Non-pigmented ciliary epithelial cell (primary cell): ENCODE measurements at places on chromosomes 5 and 9.

DNA sequence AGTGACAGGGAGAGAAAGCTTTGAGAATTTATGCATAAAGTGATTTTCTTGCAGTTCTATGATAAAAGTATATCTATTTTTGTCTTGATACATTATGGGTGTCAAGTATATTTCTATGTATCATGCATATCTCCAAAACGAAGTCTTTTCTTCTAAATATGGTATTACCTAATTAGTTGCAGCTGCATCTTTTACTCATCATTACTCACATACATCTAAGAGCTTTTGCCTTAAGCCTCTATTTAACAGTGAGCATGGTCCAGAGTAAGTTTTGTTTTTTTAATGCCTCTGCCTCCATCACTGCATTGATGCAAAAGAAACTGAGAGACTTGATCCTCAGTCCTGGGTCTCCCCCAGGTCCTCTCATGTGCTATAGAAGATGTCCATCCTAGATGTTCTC, 40.0 kb upstream of the SMC5 start:
- no peak for DNase-seq

DNA sequence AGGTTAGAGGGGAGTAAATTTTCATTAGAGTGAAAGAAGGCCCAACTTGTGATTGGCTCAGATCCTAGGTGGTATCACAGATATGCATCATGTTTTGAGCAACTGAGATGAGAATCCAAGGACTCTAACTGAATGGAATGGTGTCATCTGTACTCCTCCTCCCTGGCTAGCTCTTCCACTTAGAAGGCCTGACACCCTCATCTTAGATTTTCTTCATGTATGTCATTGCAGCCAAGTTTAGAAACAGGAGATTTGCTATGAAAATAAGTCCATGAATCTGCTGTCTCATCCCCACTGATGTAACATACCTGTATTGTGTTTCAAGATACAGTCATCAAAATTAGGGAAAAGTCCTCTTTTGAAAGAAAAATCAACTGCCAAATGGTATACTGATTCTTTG, 54.4 kb downstream of the ITGA1 start:
- no peak for DNase-seq

GRCh38 chr5:116583085-116583861, 8.7 kb upstream of the SEMA6A start:
- peak; percentile 11 for DNase-seq

DNA sequence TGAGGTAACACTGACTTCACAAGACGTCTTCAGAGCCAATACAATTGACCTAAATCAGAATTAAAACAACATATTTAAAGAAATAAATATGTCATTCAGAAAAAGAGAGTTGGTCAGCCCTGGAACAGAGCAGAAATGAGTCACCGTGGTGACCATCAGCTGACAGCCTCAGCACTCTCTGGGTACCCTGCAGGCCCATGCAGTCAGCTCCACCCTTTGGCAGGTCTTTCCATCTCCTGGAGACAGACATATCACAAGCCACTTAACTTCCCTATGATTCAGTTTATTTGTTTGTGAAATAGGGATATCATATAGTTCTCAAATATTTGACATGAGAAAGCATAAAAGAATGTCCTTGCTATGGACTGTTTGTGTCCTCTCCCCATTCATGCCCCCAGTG, 151.6 kb upstream of the MEF2C start:
- DNase-seq = no peak

DNA sequence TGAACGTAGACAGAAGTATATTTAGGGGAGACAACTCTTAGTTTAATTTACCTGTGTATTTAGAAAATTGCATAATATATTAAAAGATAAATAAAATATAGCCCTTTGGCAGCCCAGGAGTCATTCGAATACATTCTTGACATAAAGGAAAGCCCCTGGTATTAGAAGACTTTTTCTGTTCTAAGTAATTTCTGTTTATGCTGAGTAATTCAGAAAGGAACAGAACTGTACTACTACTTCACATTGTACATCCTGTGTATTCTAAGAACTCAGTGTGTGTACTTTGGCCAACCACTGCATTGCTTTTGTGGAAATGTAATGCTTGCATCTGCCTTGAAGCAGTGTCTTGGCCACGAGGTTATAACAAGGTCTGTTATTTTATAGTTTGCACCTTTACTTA, 136.4 kb downstream of the KDM4C start:
- DNase-seq = no peak

- no peak for DNase-seq
Measured at GRCh38 chr5:375921-376798, 54.6 kb downstream of the AHRR start.

GRCh38 chr9:26413611-26414010, 479.0 kb downstream of the CAAP1 start:
- no peak for DNase-seq
